ENCODE measurements at places on chromosomes 3 and 15.

- no peak for DNase-seq
Observed at GRCh38 chr3:56796202-56796601, 5.5 kb downstream of the ARHGEF3 start.

GRCh38 chr3:168165390-168166269, 69.9 kb upstream of the GOLIM4 start:
- no peak for DNase-seq

DNA sequence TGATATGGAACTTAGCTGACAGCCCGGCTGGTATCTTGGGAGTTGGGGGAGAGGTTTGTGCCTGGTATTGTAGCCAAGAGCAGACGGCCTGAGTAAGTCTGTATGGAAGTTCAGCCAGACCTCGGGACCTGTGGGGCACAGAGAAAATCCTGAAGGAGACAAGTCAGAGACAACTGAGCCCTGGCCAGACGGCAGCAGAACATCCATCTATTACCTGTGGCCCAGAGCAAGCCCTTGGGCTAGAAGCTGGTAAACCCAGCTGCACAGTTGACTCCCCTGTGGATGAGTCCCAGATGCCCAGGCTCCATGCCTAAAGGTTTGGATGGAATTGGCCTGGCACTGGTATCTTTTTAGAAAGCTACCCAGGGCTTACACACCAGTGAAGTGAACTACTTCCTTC, 70.4 kb upstream of the DLG1 start:
- no peak for DNase-seq

GRCh38 chr3:121096953-121097352, 188.9 kb downstream of the STXBP5L start:
- DNase-seq, result no peak

DNA sequence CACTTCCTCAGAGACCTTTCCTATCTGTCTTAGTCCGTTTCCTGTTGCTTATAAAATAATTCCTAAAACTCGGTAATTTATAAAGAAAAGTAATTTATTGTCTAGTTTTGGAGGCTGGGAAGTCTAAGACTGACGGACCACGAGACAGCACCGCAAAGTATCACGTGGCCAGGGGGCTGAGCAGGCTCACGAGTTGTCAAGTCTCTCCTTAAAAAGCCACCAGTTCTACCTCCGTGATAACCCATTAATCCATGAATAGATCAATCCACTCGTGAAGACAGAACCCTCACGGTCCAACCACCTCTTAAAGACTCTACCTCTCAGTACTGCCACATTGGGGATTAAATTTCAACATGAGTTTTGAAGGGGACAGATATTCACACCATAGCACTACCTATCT, 821 bp downstream of the LINS1 start:
- DNase-seq, result peak; percentile 52

DNA sequence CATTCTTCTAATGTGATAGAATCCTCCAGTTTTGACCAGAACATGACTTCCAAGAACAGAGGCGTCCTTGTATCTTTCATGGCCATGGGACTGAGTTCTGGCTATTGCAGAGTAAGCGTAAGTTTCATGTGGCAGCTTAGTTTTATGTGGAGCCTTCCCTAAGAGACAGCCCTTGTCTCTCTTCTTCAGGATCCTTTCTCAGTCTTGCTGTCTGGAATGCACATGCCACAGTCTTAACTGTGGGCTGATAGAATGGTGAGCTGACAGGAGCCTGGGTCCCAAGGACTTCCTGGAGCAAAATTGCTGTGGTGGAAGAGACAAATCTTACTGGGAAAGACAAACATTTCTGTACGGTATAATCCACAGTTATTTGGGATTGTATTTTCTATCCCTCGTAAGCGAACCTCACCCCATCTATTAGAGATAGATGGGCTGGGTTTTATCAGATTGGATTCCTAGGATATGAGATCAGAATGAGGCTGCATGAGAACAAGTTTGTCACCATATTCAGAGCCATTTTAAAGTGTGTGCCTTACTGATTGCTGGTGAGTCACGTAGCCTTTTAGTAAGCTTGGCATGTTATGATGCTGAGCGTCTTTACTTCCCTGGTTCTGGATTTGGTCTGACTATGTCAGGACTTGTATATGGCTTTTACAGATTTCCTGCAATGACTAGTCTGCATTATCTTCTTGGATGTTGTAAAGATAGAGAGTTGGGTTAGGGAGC, 32.8 kb downstream of the CDIN1 start:
- no peak for DNase-seq

- DNase-seq, result no peak
Observed at GRCh38 chr15:80375968-80376891, 28.0 kb upstream of the ARNT2 start.

- no peak for DNase-seq
Observed at GRCh38 chr3:45789235-45789812, 7.0 kb downstream of the SLC6A20 start.

GRCh38 chr15:68930268-68931022, at the start of gene SPESP1:
Gene SPESP1 (plus strand): TSS chr15:68930525. CDS start chr15:68930654, 129 bp downstream.
- DNase-seq, result peak; percentile 57

DNA sequence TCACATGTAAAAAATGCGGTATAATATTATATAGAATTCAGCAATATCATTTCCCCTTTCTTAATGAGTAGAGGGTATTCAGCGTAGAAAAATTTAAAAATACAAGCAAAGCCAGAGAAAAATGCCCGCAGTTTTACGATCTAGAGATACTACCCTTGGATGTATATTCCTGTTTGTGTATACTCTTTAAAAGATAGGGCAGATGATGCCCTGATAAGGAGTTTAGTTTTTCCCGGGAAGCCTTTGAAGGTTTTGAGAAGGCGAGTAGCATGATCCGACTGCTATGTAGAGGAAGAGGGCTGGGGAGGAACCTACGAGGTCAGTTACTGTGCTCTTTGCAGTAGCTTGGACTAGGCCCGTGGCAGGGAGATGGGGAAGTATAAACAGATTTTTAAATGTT, 1.2 kb downstream of the YEATS2 start:
- DNase-seq, result no peak

GRCh38 chr3:156705761-156706616, 31.6 kb downstream of the TIPARP start:
- DNase-seq, result no peak

GRCh38 chr3:51706788-51707731, at the start of gene GRM2:
Gene GRM2 (plus strand): TSS chr3:51707068. CDS start chr3:51708984, 1,916 bp downstream.
- DNase-seq, result peak; percentile 21

- DNase-seq, result peak; percentile 66
Observed at GRCh38 chr3:16305111-16305541, 40.1 kb downstream of the OXNAD1 start.

- DNase-seq, result no peak
Observed at GRCh38 chr15:27885201-27885600, 213.9 kb downstream of the OCA2 start.

- DNase-seq, result peak; percentile 39
Observed at GRCh38 chr15:62344806-62345539, 179.9 kb upstream of the C2CD4B start.

- no peak for DNase-seq
Observed at GRCh38 chr15:60913900-60914299, 315.2 kb downstream of the RORA start.

GRCh38 chr15:75834021-75834420, 9.2 kb upstream of the UBE2Q2 start:
- DNase-seq, result no peak

DNA sequence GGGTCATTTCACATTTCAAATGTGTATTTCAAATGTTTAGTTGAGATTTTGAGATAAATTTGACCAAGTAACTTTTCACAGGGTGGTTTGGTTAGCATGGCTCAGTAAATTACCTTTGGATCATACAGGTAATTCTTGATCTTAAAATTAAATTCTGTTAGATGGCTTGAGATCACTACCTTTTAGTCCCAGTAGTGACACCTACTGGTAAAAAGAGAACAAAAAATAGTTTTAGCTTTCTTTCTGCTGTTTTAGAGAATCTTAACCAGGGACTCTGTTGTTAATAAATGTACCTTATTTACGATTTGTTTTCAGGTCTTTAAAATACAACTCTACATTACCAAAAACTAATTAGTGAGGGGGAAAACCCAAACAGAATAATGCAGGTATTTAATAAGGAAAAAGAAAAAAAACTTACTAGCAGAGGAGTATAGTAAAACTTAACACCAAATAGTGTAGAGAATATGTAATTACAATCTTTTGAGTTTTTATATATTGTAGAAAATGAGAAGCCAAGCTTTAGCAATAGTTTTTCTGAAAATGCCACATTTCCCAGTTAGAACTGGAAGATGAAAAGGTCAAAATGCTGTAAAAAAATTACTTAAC, 620.3 kb upstream of the AGTR1 start:
- no peak for DNase-seq

DNA sequence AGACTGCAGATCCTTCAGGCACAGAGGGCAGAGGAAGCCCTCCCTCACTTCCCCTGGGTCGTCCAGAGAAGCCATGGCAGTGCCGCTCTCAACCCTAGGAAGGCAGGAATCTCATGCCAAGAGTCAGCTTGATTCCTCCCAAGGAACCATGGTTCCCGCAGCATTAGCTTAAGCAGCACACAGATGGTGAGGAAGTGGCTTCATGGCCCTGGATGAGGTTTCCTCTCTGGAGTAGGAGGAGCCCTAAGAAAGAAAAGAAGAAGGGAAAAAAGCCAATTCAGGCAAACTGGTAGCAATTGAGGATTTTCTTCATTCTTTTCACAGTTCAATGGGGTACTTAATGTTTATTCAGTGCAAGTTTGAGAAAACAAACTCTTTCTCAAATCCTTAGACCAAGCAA, 2.9 kb downstream of the RBSN start:
- no peak for DNase-seq

DNA sequence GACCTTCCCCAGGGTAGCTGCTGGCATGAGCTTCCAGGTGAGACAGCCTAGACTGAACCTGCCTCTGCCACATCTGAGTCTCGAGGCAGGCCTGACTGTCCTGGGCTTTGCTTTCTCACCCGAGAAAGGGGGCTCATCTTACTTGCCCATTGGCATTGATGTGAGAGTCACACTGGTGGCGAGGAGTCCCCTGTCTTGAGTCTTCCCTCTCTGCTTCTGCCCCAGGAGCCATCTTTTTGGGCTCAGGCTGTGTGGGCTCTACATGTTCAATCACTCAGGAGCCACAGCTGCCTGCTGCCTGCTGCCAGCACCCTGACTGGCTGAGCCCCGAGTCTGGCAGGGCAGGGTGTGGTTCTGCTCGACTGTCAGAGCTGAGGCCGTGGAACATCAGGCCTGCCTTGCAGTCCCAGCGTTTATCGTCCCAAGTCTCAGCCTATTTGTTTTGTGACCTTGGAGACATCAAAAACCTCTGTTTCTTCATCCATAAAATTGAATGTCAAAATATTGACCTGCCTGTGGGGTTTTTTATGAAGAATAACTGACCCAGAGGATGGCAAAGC, 132.5 kb downstream of the DNAJB8 start:
- no peak for DNase-seq

- DNase-seq, result no peak
Observed at GRCh38 chr3:178439504-178439903, 96.7 kb upstream of the KCNMB2 start.

GRCh38 chr3:123104550-123104949, 37.7 kb downstream of the PDIA5 start:
- DNase-seq, result no peak

DNA sequence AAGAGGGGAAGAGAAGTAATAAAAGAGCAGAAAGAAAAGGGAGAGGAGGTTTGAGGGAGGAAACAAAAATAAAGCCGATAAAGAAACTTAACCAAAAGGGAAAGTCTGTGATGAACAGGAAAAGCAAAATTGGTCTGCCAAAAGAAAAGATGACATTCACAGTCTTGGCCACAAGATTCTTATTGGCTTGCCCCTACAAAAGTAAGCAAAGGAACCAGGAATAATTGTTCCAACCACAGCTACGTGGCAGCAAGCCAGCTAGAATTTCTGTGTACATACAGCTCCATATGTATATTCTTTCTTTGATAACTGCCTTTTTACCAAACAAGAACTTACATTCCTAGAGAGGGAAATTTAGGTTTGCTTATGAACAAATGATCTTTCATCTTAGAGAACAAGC, 79.6 kb downstream of the MLH1 start:
- no peak for DNase-seq

DNA sequence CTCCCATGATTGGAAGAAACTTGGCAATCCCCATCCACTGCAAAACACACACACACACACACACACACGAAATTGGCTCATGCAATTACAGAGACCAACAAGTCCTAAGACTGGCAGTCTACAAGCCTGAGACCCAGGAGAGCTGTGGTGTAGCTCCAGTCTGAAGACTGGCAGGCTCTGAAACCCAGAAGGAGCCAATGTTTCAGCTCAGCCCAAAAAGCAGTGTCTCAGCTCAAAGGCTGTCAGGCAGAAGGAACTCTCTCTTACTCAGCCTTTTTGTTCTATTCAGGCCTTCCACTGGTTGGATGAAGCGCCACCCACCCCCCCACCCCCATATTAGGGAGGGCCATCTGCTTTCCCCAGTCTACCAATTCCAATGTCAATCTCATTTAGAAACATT, 32.1 kb downstream of the MESD start:
- DNase-seq, result no peak

- DNase-seq, result no peak
Observed at GRCh38 chr3:148916132-148916531, 51.0 kb downstream of the CPA3 start.

- no peak for DNase-seq
Observed at GRCh38 chr3:156847752-156848448, 21.7 kb downstream of the LEKR1 start.

GRCh38 chr15:36594556-36595090, 15.2 kb downstream of the CDIN1 start:
- no peak for DNase-seq

GRCh38 chr3:157872902-157873301, 233.3 kb downstream of the SHOX2 start:
- no peak for DNase-seq

DNA sequence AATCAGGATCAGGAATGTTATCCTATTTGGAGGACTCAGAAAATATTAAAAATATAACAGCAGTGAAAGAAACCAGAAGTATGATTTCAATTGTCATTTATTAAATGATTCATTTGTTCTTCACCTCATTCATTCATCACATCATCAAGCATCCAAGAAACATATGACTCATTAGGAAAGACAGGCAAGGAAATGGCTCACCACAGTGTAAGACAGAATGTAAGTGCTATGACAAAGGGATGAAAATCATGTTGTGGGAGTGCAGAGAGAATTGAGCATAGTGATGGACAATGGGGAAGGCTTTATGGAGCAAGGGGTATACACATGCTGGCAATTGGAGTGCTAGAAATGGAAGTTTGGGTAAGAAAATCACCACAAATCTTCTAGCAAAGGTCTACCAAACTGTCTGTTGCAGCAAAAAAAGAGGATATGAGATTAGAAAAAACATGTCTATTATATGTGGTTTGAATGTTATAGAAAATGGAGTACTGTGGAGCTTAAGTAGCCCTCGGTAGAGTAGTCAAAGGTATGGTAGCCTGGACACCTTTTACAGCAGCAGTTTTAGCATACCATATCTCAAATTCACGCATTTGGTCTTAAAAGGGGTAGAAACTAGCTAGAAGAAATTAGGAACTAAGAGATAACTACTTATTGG, 111.1 kb upstream of the GPR149 start:
- DNase-seq, result no peak
